CD4-positive, CD25-positive, alpha-beta regulatory T cell (primary cell): ENCODE measurements at places on chromosomes 2 and 18.

- DNase-seq, result no peak
These were observed 585.0 kb upstream of the NXPH2 start for GRCh38 chr2:139365189-139365588.

DNA sequence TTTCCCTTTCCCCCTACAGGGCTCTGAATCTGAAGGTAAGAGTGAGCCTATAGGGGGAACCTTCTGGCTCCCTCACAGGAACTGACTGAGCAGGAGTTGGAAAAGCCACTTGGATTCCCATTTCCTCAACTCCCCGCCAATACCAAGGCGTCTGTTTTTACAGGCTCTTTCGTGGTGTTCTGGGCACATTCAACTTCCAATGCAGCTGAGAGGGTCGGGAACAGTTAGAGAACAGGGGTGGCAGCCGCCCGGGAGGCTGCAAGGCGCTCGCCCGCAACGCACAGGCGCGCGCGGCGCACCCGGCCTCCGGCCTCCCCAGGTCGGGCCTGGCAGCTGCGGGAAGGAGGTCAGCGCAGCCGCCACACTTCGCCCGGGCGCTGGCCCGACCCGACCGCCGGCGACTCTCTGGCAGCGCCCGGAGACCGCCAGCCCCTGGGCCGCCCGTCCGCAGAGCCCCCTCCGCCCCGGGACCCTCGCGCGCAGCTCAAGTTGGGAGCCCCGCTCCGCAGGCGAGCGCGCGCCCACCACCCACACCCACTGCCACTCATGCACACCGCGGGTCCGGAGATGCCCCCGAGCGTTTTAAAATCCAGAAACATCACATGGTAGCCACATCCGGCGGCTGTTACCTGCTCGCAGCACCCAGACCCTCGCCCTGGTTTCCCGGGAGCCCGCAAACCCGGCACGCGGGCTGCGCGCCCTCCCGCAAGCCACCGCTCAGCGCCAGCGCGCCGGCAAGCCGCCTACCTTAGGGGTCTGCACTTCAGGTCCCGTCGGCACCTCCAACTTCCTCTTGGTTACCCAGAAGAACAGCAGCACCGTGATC, 816 bp downstream of the GALNT14 start:
- no peak for DNase-seq

DNA sequence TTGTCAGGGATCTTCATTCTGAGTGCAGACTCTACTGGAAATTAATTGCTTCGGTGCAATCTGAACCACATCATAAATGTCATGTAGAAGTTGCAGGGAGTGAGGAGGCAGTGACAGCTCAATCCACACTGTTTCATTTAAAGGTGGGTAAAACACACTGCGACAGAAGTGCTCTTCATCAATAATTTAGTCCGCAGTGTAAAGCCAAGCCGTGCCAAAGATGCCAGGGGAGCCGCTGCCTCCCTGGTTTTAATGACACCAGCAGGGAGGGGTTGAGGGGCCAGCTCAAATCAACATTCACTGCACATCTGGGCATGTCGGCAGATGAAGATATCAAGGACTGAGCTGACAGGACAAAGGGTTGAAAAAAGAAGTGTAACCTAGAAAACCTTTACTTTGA, 305.7 kb upstream of the VRK2 start:
- no peak for DNase-seq

DNA sequence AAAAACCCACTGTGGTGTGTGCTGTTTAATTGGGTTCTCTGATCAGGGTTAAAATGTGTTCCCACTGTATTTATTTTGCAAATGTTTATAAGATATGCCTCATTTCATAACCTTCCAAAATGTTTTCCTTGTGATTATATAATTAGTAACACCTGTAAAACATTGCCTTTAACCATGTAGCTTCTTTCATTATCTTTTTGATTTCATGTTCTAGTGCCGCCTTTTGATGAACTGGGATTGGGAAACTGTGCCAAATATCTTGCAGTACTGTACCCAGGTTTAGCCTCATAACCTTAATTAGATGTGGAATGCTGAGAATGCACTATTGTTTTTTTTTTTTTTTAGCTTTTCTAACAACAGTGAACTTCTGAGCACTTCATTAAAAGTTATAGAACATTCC, 96.9 kb downstream of the TANC1 start:
- no peak for DNase-seq

- no peak for DNase-seq
These were observed 24.3 kb upstream of the VIT start for GRCh38 chr2:36672199-36672598.

- DNase-seq, result no peak
These were observed 100.5 kb downstream of the SPTBN1 start for GRCh38 chr2:54556621-54557121.

DNA sequence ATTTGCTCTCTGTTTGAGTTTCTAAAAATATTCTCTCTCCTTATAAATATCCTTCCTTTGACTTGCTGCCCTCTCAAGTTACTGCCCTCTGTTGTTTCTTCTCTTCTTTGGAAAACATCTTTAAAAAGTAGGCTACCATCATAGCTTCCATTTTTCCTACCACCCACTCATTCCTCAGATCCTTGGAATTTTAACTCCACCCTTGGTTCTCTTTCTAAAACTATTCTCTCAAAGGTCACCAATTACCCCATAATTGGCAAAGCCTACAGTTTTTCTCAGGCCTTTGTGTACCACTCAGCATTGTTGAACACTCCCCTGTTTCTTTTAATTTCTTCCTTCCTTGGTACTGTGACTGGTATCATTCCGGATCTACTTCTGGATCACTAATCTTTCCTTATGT, 43.0 kb upstream of the ITGAV start:
- no peak for DNase-seq

DNA sequence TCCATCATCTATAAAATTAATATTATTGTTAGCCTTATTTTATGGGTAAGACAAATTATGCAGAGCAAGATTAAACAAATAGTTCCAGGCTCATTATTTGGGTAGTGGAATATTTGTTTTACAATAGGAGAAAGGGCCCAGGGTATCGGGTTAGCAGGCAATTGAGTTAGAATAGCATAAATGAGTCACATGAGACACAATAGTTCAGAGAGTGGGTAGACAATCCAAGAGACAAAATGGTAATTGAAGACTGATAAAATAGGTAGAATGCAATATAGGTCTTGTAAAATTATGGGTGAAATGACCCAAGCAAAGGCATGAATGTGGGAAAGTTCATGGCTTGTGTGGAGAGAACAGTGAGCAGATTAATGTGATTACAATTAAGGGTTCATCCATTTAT, 790.9 kb upstream of the GCFC2 start:
- DNase-seq, result no peak

- no peak for DNase-seq
These were observed 75.6 kb downstream of the AAK1 start for GRCh38 chr2:69567909-69568300.

DNA sequence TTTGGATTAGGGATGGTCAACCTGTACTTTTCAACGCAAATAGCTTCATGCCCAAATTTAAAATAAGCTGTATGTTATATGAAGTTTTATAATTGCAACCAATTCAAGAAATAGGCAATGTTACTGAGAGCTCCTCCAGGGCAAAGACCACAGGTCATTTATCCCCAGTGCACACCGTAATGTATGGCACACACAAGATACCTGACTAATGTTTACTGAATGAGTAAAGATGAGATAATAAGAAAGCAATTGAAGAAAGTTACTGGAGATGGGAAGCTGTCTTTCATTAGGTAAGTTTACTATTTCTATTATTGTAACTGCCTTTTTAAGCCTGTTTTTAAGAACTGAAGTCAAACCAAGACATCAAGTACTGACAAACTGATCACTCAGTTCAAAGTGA, 184.5 kb upstream of the VRK2 start:
- DNase-seq, result no peak

DNA sequence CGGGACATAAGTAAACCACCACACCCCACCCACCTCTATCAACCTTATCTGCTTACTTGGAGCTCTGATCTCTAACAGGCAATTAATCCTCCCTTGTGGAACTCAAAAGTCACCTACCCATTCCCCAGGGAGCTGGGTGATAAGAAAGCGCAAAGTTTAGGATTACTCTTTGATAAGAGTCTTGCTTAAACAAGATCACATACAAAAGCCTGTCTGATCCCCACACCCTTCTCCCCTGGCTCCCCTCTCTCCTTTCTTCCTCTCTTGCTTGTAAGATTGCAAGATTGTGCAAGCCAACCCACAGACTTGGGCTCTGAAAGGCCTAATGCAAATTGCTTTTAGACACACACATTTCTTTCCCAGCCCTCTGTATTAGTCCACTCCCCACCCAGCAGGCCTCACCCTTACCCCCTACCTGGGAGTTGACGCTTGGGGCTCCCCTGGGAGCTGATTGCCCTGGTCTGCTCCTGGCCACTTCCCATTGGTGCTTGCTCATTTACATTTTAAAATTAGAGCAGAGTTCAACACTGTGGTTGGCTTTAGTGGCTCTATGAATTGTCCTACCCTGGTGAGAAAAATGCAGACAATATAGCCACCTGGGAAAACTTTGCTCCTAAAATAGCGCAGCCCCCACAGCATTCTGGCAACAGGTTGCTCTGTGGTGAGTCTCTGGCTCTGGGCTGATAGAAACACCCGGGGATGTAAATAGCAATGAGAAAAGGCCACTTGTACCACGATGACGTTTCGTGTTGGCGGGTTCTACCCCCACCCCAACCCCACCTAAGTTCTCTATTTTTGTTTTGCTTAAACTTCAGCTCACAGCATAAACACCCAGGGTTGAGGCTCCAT, 92.8 kb upstream of the MSH2 start:
- DNase-seq, result no peak

DNA sequence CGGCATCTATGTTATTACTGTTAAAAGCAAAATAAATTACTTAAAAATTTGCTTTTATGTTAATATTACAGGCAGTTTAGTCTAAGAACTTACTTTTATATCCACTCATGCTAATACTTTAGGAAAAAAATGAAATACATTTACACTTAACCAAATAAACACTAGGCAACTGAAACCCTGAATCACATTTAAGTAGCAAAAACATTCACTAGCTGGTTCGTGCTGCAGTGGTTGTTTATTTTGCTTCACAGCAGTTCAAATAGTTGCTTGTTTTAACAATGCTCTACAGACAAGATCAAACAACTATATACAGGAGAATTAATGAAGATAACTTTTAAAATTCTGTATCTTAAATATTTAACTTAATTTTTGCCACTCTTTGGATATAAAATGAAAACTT, 60.8 kb downstream of the ABCG8 start:
- DNase-seq, result no peak

DNA sequence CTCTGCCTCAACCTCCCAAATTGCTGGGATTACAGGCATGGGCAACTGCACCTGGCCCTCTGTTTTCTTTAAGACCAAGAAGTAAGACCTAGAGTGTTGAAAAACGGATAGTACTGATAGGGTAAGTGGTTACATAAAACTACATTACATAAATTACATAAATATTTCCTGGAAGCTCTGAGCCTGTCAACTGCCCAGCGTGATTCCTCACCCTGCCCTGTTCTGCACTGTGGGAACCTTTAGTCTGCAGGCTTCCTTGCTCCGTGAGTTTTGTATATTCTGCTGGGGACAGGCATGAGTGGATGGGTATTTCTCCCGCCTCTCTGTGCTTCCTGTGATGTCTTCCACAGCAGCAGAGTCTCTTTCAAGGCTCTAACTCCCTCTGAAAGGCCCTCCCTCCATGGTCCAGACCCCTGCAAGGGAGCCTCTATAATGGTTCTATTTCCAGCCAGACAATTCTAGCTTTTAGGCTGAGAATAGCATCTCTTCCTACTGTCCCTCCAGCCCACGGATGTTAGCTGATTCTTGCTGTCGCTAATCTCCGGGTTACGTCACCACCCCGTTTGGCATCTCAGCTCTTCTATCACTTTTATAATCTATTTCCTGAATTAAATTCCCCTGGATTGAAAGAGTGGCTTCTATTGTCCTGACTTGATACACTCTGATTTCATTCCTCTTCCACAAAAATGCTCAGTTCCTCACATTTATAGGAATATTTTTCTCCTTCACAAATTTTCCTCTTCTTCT, 49.5 kb upstream of the PLEKHM3 start:
- no peak for DNase-seq

DNA sequence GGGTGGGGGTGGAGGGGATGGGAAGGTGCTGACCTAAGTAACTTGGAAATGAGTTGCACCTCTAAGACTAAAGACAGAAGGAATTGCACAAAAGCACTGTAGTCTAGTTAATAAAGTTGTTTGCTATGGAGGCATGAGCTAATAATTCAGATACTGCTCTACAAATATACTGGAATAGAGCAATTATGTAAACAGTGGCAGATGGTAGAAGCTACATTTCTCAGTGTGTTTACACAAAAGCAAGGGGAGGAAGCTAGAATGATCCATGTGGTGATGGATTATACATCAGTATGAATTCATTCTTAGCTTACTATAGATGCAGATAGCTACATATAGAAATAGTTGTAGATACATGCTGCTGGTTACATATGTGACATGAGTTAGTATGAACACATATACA, 27.6 kb upstream of the UBE2F start:
- DNase-seq, result no peak

DNA sequence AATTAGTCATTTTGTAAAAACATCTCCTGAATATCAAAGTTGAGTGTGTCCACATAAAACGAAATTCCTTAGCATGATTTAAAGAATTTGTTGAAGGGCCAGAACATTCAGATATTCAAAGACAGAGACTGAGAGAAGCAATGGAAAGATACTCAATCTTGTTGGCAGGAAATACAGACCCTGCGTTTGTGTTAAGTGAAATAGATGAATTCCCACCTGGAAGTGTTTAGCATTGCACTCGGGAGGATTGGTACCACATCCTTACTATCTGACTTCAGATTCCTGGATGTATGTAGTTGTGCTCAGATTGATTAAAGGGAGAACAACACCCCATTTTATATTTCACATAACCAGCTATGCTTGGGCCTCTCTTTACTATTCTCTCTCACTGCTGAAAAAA, 9.7 kb upstream of the ARL5A start:
- no peak for DNase-seq

DNA sequence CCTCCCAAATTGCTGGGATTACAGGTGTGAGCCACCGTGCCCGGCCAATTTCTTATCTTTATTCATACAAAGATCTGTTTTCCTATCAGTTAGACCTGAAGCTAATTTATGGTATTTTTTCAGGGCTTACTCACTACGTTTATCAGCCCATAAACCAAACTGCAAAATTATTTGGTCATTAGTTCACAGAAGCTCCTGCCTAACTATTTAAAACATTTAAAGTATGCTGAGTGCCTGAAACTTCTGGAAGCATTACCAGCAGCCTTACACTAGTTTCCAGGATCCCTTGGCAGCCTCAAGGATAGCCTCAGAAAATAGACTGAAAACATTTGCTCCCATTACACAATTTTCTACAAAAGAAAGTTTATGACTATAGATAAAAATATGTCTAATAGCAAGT, 68.8 kb downstream of the GALNT13 start:
- no peak for DNase-seq
